ENCODE measurements at places on chromosomes 1 and 21. TPM values are rescaled to one million over a fixed set of nuclear protein-coding genes. Genes with fewer than 3 reads are reported as not detected.
A peak's percentile ranks its signal among the peaks of the same experiment; 100 is the strongest.

- peak; percentile 10 for DNase-seq
Observed at GRCh38 chr1:225995919-225996864, 3.0 kb downstream of the SDE2 start.

GRCh38 chr1:183255073-183255472 lies 69.0 kb downstream of the LAMC2 start:
- no peak for DNase-seq

DNA sequence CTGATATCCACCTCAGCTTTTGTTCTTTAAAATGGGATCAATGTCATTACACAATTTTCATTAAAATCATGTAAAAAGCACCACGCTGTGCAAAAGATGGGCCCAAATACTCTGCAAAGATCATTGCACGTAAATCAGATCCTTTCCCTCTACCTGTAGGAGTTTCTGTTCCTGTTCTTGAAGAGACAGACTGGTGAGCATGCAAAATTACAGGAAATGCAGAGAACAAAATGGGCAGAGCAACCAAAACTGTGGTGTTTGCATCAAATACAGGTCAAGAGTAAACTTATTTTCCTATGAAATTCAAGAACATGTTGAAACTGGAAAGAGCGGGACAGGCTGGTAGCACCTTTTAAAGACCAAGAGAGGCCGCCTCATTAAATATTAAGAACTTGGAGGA lies 294.9 kb upstream of the ADGRL2 start:
- DNase-seq: peak; percentile 73

GRCh38 chr1:87781554-87781953 lies 452.9 kb downstream of the LMO4 start:
- DNase-seq: no peak

Gene COL16A1
- total RNA-seq: 158 TPM

DNA sequence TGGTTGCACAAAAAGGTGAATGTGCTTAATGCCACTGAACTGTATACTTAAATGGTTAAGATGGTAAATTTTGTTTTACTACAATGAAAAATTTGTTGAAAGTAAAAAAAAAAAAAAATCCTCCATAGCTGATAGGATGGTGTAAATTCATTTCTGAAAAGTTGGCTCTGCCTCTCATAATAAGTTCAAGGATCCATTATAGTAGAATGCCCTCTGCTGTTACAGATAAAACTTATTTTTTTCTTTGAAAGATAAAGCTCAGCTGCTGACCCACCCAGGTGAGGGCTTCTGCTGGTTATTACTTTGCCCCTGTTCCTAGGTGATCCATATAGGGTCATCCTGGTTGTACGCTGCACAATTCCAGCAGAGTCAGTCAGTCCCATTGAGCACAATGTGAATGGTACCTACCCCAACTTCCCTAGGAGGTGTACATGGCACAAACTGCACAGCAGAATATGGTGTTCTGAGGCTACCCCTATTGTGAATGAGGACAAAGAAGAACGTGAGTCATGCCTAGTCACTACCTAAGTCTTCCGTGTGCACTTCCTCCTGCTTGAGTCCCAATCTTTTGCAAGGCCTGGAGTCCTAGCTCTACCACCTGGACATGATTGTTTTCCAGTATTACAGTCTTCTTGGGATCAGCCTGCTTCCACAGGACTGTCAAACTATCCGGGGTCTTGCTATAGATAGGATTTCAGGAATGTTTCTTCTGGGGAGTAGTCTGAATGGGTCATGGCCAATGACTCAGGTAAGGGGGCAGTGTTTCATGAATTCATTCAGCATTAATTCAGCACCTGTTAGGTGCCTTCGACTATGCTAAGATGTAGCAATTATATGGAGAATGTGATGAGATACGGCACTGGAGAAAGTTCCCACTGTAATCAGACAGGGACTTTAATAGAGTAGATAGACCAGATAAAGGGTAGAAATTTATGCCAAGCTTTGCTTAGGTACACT lies 20.8 kb upstream of the CD5L start:
- peak; percentile 50 for DNase-seq

Gene TMEM125
- total RNA-seq: not detected

DNA sequence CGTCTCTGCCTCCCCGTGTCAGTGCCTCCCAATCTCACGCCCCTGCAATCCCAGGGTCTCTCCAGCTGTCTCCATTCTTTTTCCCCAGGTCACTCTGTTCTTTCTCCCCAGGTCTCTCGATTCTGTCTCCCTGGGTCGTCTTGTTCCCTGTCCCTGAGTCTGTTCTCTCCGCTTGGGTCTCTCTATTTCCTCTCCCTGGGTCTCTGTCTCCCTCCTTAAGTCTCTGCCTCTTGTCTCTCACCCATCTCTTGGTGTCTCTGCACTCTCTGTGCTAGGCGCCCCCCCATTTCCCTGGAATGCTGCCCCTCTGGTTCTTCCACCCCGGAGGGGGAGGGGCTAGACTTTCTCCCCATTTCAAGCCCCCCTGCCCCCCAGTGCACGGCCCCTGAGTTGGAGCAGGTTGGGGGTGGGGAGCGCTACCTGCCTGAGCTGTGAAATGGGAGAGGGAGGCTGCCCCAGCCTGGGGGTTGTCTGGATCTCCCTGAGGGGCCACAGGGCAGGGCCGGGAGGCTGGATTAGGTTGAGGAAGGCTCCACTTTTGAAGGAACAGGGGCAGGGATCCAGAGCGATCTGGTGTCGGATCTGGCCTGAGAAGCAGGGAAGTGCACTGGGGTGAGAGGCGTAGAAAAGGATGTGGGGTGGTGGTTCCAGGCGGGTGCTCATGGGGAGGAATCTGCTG lies 1.4 kb downstream of the PTPRF start:
- DNase-seq: peak; percentile 77

DNA sequence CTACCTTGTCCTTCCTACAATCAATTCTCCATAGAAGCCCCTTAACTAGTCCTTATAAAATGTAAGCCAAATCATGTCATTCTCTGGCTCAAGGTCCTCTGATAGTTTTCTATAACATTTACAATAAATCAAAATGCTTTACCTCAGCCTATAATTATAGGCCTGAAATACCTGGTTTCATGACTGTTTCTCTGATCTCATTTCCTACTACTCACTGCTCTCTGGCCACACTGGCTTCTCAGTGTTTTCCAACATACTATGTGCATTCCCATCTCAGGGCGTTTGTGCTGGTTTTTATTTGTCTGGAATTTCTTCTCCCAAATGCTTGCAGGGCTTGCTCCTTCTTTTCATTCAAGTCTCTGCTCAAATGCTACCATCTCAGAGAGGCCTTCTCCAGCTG lies 67.9 kb upstream of the MAGI3 start:
- DNase-seq: peak; percentile 4

DNA sequence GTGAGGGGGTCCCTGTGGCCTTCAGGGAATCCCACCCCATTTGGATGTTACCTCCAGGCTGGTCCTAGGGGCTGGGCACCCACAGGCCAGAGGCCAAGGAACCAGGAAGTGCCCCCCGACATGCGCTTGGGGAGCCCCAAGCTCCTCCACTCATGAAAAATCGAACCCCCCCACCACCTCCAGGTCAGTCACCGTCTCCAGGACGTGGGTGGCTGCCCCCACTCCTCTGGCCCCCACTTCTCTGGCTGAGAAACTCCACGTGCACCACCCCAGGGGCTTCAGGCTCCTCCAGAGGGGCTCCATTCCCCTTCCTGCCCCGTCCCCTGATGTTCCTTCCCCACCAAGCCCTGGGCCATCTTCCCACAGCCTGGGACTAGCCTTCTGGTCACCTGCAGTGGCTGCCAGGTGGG lies 30.5 kb upstream of the POFUT2 start:
- peak; percentile 10 for DNase-seq

Gene DMBX1
- total RNA-seq: not detected

DNA sequence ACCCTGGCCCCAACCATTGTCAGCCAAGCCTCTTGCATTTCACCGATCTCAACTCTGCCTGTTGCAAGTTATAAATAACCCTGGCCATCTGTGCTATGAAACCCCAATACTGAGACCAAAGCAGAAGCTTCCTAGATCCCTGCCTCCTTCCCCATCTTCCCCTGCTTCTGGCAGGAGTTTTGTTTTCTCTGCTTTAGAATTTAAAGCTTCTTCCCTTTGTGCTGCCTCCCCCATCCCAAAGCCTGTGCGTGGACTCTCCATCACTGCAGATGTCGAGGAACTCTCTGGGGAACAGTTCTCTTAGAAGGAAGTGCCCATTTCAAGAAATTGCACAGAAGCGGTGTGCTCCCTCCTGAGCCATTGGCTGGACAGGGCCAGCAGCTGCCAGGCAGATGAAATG lies 17.4 kb upstream of the MYOG start:
- DNase-seq: peak; percentile 5

GRCh38 chr1:97767381-97767780 lies 153.5 kb downstream of the DPYD start:
- DNase-seq: no peak

DNA sequence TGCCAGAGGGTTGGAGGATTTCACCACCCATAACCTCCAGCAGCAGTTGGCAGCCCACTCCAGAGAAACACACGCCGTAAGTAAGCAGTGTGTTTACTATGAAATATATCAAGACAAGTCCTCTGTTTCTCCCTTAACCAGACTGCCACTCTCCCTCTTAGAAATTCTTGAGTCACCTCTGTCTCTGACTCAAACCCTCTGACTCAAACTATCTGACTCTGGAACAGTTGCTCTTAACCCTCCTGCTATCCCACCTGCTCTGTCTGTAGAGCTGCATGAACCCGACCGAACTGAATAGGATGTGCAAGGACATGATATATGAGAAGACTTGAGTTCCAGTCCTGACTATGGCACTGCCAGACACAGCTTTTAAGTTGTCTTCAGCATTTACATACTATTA lies 14.1 kb downstream of the INPP5B start:
- peak; percentile 86 for DNase-seq

Gene SEMA4A
- total RNA-seq: 1.5 TPM

- DNase-seq: no peak
Observed at GRCh38 chr1:198328458-198329032, 171.7 kb downstream of the NEK7 start.

Gene GNG4
- under 0.01 TPM for total RNA-seq

- no peak for DNase-seq
Observed at GRCh38 chr21:32406405-32406804, 6.1 kb upstream of the EVA1C start.

GRCh38 chr1:227845147-227845458 lies 29.6 kb downstream of the PRSS38 start:
- DNase-seq: no peak

DNA sequence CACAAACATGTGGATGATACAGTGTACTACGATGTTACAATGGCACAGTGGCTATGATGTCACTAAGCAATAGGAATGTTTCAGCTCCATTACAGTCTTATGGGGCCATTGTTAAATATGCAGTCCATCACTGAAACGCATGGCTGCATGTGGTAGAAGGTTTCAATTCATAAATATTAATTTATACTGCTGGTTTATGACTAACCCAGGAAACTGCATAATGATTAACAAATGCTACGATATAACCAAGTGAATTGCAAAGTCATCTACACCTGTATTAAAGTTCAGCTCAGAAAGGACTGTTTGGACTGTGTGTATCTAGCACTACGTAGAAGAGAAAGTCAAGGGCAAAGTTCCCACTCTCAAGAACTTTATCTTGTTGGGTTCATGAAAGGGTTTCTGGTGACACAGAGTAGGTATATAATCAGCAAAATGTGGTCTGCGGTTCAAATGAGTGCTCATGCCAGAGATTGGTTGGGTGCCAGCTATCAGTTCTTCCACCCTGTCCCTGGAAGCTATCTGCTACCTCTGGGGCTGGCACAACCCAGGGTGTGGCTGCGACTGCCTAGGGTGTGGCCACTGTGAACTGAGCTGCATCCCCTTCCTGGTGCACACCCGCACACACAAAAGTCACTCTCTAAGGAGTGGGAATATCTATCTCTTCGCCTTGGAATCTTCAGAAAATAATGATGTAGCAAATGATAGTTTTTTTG lies 14.8 kb downstream of the MGST3 start:
- DNase-seq: no peak

Gene WNT2B
- total RNA-seq: 2.2 TPM

- DNase-seq: no peak
Observed at GRCh38 chr1:22332795-22333499, 118.7 kb upstream of the ZBTB40 start.

GRCh38 chr1:5140136-5140535 lies 485.7 kb downstream of the AJAP1 start:
- DNase-seq: no peak

- no peak for DNase-seq
Observed at GRCh38 chr1:117967881-117968280, 38.3 kb downstream of the WDR3 start.
